ENCODE measurements at places on chromosomes 3 and 15. TPM values are rescaled to one million over a fixed set of nuclear protein-coding genes. Genes with fewer than 3 reads are reported as not detected.

- no peak overlapping the region for H3K27ac ChIP-seq
- no peak overlapping the region for H3K4me3 ChIP-seq
- peaks cover 7% of the 10 kb centered on the region for H3K4me1 ChIP-seq
- DNase-seq: no peak
Observed at GRCh38 chr3:112302881-112303763, 9.1 kb upstream of the SLC9C1 start.

DNA sequence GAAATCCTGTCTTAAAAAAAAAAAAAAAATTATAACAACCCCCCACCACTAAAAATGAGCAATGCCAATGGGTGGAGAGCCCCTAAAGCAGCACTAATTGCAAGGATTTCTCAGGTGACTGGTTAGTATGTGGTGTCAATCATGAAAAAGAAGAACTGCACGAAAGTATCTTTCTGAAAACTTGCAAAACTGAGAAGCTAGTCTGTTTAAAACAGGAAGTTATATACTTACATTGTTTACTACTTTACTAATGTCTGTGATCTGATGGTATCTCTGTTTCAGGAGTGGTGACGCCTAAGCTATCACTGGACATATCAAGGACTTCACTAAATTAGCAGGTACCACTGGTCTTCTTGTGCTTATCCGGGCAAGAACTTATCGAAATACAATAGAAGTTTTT is at the start of gene CCR3:
Gene CCR3 (plus strand): TSS at position 341 of the 400 bp plus-strand sequence. CDS start 22,699 bp downstream, outside the sequence.
- H3K4me3 ChIP-seq: no peak within 1 kb of the TSS
- no peak within 1 kb of the TSS for H3K27ac ChIP-seq
- H3K36me3 ChIP-seq: no peaks in the 10 kb centered on the region
- H3K4me1 ChIP-seq: peaks cover 21% of the 10 kb centered on the region
- no peaks in the 10 kb centered on the region for H3K27me3 ChIP-seq

DNA sequence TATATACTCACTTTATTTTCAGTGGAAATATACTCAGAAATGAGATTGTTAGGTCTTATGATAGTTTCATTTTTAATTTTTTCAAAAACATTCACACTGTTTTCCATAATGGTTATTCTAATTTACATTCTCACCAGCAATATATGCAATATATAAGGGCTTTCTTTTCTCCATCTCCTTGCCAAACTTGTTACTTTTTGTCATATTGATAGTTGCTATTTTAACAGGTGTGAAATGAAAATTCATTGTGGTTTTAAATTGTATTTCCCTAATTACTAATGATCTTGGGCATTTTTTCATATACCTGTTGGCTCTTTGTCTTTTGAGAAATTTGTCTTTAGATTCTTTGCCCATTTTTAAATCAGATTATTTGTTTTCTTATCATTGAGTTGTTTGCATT is 325.2 kb downstream of the DIPK2A start:
- no peaks in the 10 kb centered on the region for H3K36me3 ChIP-seq
- no peak for DNase-seq
- peaks cover 14% of the 10 kb centered on the region for H3K27me3 ChIP-seq
- no peaks in the 10 kb centered on the region for H3K4me1 ChIP-seq
- no peak overlapping the region for H3K4me3 ChIP-seq

- no peaks in the 10 kb centered on the region for H3K4me1 ChIP-seq
- peaks cover 43% of the 10 kb centered on the region for H3K27me3 ChIP-seq
- H3K36me3 ChIP-seq: no peaks in the 10 kb centered on the region
Observed at GRCh38 chr3:133882986-133883586, 12.6 kb downstream of the RAB6B start.

- no peaks in the 10 kb centered on the region for H3K27me3 ChIP-seq
- H3K27ac ChIP-seq: no peak overlapping the region
- no peaks in the 10 kb centered on the region for H3K4me1 ChIP-seq
- H3K36me3 ChIP-seq: no peaks in the 10 kb centered on the region
- DNase-seq: no peak
- no peak overlapping the region for H3K4me3 ChIP-seq
Observed at GRCh38 chr3:123694366-123695087, 109.7 kb upstream of the HACD2 start.

- H3K4me1 ChIP-seq: no peaks in the 10 kb centered on the region
- H3K27me3 ChIP-seq: no peaks in the 10 kb centered on the region
- no peaks in the 10 kb centered on the region for H3K36me3 ChIP-seq
- no peak overlapping the region for H3K27ac ChIP-seq
- no peak for DNase-seq
- H3K4me3 ChIP-seq: no peak overlapping the region
Observed at GRCh38 chr3:49630784-49631183, 43.4 kb upstream of the APEH start.

- H3K27ac ChIP-seq: no peak overlapping the region
- DNase-seq: no peak
- H3K36me3 ChIP-seq: no peaks in the 10 kb centered on the region
- no peak overlapping the region for H3K4me3 ChIP-seq
- peaks cover 11% of the 10 kb centered on the region for H3K4me1 ChIP-seq
Observed at GRCh38 chr15:41876007-41876406, 17.8 kb downstream of the SPTBN5 start.

- H3K4me3 ChIP-seq: no peak overlapping the region
- peaks cover 11% of the 10 kb centered on the region for H3K36me3 ChIP-seq
- no peaks in the 10 kb centered on the region for H3K27me3 ChIP-seq
Observed at GRCh38 chr15:98703126-98703685, 54.9 kb downstream of the IGF1R start.

DNA sequence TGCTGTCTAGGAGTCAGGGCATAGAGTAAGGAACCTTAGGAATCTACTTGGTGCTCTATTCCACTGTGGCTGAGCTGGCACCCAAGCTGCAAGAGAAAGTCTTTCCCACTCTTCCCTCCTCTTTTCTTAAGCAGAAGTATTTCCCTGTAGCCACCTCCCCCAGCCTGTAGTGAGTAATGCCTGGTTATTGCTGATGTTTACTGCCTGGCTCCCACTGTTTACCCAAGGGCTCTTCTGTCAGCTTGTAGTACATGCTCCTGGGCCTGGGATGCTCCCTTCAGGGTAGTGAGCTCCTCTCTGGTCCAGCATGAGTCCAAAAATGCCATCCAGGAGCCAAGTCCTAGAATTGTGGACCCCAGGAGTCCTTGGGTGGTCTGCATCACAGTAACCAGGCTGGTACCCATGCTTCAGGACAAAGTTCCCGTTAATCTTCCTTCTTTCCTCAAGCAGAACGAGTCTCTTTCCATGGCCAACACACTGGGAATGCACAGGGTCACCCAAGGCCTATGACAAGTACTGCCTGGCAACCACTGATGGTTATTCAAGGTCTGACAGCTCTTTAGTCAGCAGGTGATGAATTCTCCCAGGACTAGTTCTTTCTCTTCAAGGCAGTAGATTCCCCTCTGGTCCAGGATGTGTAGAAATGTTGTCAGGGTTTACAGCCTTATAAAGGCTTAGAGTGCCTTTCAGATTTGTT is 17.6 kb downstream of the GALK2 start:
- no peak for DNase-seq
- no peak overlapping the region for H3K4me3 ChIP-seq
- no peaks in the 10 kb centered on the region for H3K27me3 ChIP-seq
- H3K27ac ChIP-seq: no peak overlapping the region
- peaks cover 19% of the 10 kb centered on the region for H3K36me3 ChIP-seq

- H3K4me1 ChIP-seq: peaks cover 13% of the 10 kb centered on the region
- H3K4me3 ChIP-seq: peak overlapping the region; percentile 81
- no peak for DNase-seq
- H3K27ac ChIP-seq: no peak overlapping the region
- no peaks in the 10 kb centered on the region for H3K27me3 ChIP-seq
Observed at GRCh38 chr15:78944202-78944625, 632 bp downstream of the CTSH start.

- DNase-seq: no peak
- H3K36me3 ChIP-seq: no peaks in the 10 kb centered on the region
- no peak overlapping the region for H3K4me3 ChIP-seq
- no peak overlapping the region for H3K27ac ChIP-seq
- H3K27me3 ChIP-seq: no peaks in the 10 kb centered on the region
Observed at GRCh38 chr15:93247466-93248121, 158.6 kb upstream of the RGMA start.

GRCh38 chr3:120743556-120744195 is 1.1 kb downstream of the GTF2E1 start:
- H3K27me3 ChIP-seq: no peaks in the 10 kb centered on the region
- H3K4me1 ChIP-seq: peaks cover 18% of the 10 kb centered on the region
- H3K27ac ChIP-seq: peak overlapping the region; percentile 99
- peaks cover 6% of the 10 kb centered on the region for H3K36me3 ChIP-seq

DNA sequence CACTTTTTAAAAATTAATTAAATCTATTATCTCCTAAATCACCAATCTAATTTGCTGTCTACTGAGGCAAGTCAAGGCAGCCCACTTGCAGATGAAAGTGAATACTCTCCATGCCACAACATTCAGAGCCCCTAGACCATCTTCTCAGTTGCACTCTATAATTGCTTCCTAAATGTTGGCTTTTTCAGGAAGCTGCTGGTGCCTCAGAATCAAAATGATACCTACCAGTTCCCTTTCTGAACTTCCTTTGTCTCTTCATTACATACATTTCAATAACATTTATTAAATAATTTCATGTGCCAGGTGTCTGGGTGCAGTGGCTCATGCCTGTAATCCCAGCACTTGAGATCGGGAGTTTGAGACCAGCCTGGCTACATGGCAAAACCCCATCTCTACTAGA is 124.1 kb downstream of the SERPINI1 start:
- H3K4me3 ChIP-seq: no peak overlapping the region
- peaks cover 21% of the 10 kb centered on the region for H3K4me1 ChIP-seq
- no peak overlapping the region for H3K27ac ChIP-seq
- DNase-seq: no peak

DNA sequence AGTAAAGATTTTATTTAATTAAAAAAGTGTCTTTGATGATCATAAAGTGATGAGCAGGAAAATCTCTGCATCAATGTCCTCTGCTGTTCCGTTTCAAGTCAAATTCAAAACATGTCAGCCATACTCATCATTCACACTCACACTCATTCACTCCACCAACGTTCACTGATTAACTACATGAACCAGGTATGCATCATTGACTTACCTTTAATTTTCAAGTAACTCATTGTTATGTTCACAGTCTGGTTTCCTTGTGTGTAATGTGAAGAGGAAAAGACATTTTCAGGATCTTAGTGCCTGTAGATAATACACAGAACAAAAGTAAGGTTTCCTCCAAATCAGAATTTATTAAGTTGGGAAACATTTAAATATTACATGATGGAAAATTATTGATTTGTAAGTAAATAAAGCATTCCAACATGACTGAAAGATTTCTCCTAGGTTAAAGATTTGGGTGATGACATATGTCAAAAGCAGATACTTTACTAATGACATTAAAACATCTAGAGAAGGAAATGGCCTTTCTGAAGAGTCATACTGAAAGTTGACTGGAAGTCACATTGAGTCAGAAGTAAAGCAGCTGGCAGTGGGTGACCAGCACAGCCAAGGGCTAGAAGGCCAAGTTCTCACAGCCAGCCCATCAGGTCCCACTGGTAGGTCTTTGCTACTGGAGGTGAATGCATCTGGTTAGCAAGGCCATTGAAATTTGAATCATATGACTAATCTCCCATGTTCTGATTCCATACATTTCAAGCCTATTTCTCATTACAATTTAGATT is 251.9 kb downstream of the CDIN1 start:
- peaks cover 6% of the 10 kb centered on the region for H3K36me3 ChIP-seq
- no peak for DNase-seq
- H3K27me3 ChIP-seq: no peaks in the 10 kb centered on the region
- H3K4me1 ChIP-seq: no peaks in the 10 kb centered on the region
- no peak overlapping the region for H3K27ac ChIP-seq

DNA sequence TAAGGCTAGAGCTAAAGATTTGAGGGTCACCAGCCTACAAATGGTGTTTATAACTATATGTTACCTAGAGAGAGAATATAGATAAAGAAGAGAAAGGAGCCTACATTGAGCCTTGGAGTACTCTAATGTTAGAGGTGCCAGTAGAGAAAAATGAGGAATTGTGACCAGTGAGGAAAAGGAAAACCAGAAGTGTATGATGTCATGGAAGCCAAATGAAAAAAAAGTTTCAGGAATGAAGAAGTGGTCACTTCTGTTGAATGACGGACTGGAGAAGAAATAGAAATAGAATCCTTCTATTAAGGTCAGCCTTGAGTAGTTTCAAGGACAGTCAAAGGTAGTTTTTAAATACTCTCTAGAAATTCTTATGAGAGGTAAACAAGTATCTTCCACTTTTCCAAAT is 51.2 kb upstream of the MLF1 start:
- DNase-seq: no peak
- H3K27ac ChIP-seq: no peak overlapping the region
- no peaks in the 10 kb centered on the region for H3K27me3 ChIP-seq
- no peaks in the 10 kb centered on the region for H3K36me3 ChIP-seq

Gene SLC35G2
- 7.6 TPM for total RNA-seq

Gene PFKFB4
- total RNA-seq: 3.4 TPM

Gene RBMS3
- total RNA-seq: 65.5 TPM

Gene C3orf85
- not detected for total RNA-seq

Gene SPTBN5
- 1.1 TPM for total RNA-seq

Gene SYNPR
- not detected for total RNA-seq

Gene IL17RB
- total RNA-seq: 0.42 TPM

Gene NMNAT3
- total RNA-seq: 1.9 TPM

Data from MCF 10A (cell line).